ENCODE measurements at places on chromosomes 7 and 10.
A peak's percentile ranks its signal among the peaks of the same experiment; 100 is the strongest.

DNA sequence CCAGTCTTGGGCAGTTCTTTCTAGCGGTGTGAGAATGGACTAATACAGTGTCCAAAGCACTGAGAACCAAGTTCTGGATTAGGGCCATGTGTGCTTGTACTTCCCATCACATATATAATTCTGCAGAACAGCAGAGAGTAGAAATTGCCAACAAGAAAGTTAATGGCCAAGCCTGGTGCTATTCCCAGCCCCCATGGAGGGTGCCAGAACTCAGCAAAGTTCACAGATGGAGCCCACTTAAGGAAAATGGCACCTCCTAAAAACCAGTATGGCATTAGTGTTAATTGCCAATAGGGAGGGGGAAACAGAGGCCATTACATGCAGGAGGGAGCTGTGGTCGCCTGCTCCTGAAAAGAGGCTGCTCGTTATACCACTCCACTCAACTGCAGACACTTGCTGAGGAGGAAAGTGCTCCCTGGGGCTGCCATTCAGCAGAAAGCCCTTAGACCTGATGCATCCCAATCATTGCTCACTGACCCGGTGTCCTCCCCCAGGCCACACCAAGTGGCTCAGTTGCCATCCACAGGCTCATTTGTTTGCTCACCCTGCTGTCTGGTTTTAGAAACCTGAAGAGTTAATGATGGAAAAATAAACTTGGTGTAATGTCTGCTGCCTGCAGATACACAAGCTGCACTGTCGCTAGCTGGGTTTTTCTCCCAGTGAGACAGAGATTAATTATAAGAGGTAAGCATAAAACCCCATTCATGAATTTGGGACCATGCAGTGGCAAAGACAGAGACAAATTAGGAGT lies 280.6 kb downstream of the GFRA1 start:
- DNase-seq = no peak

GRCh38 chr7:140506788-140507464 lies 27.6 kb upstream of the MKRN1 start:
- peak; percentile 81 for DNase-seq

GRCh38 chr10:114002422-114002821 lies 41.2 kb upstream of the ADRB1 start:
- DNase-seq = no peak

GRCh38 chr10:105094048-105094447 lies 453.0 kb downstream of the SORCS3 start:
- DNase-seq = no peak

- DNase-seq = peak; percentile 70
Measured at GRCh38 chr7:150373049-150373801, 4.6 kb downstream of the REPIN1 start.

GRCh38 chr7:388023-388960 lies 98.3 kb downstream of the FOXL3 start:
- DNase-seq = no peak

DNA sequence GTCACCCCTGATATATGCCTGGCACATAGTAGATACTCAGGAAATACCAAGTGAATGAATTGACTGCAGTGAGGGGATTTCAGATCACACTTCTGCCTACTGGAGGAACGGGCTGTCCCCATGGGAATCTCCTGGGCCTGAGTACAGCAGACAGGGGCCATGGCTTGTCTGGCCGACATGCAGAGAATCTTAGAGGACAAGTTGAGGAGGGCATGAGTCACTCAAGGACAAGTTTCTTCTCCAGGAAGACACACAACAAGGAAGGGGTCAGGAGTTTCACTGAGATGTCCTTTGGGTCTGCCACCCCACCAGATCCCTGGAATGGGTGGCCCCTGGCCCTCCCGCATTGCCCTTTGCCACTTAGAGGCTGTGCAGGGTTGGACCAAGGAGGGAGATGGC lies 20.7 kb downstream of the PLPP4 start:
- DNase-seq = no peak

DNA sequence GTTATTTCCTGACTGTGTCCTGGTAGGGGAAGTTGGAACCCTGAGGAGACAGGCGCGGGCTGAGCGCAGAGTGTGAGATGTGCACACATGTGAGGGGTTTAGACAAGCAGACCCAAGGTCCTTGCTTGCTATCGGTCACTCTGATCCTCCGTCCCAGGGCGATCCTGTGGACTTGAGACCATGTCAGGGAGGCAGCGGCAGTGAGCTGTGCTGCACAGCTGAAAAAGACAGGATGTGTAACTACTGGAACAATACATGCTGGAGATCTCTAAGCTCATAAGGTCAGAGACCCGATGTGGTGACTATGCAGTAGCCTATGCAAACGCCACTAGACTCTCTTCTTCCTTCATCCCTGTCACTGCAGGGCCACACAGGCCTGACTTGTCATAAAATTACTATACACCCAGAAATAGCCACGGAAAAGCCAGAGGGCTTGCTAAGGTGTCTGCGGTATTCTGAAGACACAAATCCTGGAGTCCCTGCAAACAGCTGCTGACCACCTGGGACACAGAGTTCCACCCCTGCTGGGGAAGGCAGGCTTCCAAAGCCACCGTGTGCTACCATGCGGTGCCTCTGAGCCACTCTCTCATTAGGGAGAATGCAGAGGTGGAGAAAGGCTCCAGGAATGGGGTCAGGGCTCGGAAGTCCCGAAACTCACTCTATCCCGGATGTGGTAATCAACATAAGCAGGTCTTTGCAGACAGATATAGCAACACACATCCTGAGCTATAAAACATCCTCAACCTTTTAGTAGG lies 91.1 kb upstream of the DDC start:
- DNase-seq = no peak

- no peak for DNase-seq
Measured at GRCh38 chr10:123643315-123643714, 22.8 kb upstream of the GPR26 start.

DNA sequence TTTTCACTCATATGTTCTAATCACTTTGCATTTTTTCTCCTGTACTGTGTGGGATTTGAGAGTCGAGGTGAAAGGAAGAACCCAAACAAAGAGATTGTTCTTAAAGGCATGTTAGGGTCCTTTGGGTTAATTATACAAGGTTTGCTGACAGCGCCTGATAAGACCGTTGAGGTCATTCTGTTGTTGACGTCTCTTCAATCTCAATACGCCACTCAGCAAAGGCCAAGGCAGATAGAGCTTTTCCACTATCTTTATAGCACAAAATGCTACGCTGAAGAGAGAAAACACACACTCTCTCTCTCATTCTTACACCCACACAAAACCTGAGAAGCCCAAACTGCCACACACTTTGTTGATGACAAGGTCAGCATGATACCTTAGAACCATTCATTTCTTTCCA lies 228.7 kb downstream of the CNTNAP2 start:
- no peak for DNase-seq

DNA sequence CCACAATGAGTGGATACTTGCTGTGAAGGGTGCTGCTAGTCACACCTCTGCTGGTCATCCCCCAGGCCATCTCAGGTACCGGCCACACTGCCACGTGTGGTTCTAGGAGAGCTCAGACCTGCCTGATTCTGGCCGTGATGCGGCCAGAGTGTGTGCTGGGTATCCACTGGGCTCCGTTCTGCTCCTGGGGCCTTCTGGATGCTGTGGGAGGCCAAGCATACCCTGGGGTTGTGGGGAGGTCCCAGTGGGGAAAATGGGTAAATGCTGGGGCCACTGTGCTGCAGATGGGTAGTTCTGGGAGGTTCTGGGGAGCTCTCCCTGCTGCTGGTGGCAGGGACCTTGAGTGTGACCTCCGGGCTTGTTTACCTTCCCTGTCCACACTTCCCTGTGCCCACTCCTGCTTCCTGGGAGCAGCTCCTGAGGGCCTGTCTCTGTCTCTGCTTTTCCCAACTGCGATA lies 318.4 kb downstream of the GLRX3 start:
- no peak for DNase-seq

DNA sequence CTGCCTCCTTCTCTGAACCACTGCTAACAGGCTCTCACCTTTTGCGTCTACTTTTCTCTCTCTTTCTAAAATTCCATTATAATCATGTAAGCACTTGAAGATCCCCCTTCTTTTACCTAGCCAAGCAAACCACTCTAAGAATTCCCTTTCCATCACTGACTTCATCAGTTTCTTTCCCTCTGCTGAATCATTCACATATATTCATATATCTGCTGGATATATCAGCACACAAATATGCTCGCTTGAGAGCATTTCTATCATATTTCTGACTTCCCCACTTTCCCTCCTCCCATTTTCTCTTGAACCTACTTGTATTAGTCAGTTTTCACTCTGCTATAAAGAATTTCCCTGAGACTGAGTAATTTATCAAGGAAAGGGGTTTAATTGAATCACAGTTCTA lies 84.2 kb upstream of the LRRN3 start:
- DNase-seq = no peak

- DNase-seq = no peak
Measured at GRCh38 chr10:72416661-72417060, 61.9 kb upstream of the DNAJB12 start.

DNA sequence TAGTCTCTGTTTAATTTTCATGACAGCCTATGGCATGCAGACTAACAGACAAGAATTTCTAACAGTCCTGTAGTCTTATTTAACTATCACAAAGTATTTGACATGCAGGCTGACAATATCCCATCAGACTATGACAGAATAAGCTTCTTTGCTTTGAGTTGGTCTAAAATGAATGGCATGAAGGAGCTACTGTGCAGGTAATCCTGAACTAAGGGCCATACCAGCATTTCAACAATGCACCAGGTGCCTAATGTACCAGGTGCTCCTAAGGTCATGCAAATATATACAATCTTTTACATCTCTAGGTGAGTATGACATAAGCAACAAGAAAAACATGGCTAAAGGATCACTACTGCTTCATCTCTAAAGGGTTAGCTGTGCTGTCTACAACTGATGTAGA lies 13.6 kb upstream of the MSS51 start:
- DNase-seq = no peak
